ENCODE measurements at places on chromosomes 1 and 21.
A peak's percentile ranks its signal among the peaks of the same experiment; 100 is the strongest.

- peak; percentile 52 for DNase-seq
These were observed 951 bp downstream of the GGPS1 start for GRCh38 chr1:235329139-235329902.

DNA sequence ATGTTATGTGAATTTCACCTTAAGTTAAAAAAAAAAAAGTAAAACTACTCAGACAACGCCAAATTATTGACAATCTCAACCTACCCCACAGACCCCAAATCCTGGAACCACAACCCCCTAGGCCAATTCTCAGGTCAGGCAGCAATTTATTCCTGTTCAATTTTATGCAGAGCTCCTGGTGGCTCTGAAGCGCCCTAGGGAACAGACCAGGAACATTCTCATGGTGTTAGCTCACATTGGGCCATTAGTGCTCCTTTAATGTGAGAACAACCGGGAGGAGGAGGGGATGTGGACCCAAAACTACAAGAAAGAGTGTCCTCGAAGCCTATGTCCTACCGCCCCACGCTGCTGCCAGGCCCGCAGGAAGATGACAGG, 403 bp upstream of the PSEN2 start:
- DNase-seq: peak; percentile 55

- DNase-seq: peak; percentile 17
These were observed 144.2 kb downstream of the LYPLAL1 start for GRCh38 chr1:219317762-219318353.

DNA sequence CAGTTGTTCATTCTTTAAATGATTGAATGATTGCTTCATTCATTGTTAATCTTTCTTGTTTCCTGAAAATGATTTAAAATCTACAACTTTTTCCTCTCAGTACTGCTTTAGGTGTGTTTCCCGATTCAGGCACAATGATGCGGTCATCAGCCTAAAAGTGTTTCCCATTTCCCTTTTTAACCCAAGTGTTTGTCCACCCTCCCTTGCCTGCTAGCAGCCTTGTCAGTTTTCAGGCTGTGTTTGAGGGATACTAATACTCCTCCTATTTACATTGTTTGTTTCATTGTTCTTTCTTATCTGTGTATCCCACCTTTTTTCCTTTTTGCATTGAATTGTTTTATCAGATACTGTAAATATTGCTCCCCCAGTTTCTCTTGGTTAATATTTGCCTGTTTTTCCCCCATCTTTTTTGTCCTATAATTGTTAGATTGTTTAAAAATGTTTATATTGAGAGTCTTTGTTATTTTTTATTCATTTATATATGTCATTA, 131.1 kb downstream of the KIAA0319L start:
- no peak for DNase-seq

DNA sequence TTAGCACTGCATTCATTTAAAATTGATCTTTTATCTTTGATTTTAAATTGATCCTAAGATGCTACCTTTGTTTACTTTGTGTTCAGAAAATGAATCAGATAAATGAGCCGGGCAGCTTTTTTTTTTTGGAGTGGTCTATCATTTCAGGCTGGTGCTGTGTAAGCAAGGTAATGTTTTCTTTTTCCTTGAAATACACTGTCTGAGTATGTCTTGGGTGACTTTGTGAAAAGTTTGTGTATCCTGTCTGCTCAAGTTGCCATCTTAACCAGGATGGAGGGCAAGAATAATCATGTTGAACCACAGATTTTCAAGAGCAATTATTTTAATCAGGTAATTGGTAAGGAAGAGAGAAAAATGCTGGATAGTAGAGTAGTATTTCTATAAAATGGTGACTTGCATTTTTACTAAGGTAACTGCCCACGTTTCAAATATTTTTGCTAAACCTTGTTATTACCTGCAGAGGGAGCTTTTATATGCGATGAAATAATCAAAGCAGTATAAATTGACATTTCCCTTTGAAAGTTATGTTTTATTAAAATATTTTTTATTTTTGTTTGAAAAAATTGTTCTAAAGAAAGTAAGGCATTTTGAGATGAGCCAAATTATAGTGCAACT, 11.1 kb downstream of the ADGRL2 start:
- DNase-seq: peak; percentile 1

DNA sequence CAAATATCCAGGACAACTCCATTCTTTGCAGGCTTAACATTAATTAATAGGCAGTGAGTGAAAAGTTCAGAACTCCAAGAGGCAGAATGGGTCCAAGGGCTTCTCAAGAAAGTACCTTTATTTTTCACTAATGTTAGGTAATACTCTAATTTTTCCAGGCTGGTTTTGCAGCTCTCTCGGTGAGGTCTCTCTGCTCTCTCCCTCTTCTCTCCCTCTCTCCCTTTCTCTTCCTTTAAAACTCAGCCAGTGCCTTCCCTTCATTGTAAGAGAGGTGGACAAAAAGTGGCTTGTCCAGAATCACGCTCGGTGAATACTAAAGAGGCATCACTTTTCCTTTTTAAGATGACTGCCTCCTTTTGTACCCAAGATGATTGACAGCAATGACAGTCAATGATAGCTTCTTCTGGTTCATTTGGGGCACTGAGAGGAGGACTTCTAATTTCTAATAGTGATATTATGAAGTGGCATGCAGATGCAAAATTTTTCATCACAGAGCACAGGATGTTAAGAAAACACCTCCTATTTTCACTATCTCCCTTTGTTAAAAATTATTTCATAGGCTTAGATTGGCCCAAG, 1.3 kb upstream of the CHI3L1 start:
- no peak for DNase-seq

DNA sequence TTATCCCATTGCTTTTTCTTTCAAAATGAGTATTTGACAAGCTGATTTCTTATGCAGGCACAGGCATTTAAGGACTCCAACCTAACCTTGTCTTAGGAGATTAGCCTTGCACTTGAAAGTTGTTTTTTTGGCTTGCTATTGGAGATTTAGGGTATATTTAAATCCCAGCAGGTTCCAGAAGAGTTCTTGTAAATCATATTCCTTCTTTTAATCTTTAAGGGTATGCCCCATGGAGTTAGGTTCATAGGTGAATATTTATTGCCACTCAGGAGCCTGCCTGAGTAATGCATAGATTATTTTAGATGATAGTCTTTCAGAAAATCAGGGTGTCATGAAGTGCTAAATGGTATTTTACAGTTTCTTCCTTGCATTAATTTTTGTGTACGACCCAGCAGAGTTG, 146.5 kb downstream of the PATJ start:
- DNase-seq: no peak

- peak; percentile 75 for DNase-seq
These were observed 21.0 kb downstream of the H3-3A start for GRCh38 chr1:226083302-226084101.

DNA sequence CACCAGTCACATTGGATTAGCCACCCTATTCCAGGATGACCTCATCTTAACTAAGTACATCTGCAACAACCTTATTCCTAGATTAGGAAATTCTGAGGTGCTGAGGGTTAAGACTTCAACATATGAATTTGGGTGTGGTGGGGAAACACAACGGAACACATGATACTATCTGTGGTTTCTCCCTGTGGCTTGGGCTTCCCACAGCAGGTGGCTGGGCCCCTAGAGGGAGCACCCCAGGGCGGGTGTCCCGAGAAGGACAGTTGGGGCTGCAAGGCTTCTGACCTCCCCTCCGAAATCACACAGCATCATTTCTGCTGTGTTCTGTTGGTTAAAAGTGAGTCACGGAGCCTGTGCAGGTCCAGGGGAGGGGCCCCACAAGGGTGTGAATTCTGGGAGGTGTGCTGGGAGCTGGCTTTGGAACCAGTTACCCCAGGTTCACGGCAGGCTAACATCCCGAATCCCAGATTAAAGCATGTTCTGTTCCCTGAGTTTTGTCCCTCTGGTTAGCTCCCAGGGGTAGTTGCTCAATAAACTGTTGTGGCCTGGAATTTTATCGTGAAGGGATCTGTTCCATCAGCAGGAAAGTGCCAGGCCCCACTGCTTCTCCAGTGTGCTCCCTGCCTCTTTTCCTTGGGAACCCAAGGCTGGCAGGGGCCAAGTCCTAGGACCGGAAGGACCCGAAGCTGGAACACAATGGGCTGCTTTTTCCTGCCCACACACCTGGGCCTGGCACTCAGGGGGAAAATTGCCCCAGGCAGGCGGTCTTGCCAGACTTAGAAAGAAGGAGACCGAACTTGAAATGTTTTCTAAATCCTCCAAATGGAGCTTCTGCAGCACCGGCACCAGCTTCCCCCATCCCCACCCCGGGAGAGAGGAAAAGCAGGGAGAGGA, 154.0 kb upstream of the WNT4 start:
- peak; percentile 21 for DNase-seq

DNA sequence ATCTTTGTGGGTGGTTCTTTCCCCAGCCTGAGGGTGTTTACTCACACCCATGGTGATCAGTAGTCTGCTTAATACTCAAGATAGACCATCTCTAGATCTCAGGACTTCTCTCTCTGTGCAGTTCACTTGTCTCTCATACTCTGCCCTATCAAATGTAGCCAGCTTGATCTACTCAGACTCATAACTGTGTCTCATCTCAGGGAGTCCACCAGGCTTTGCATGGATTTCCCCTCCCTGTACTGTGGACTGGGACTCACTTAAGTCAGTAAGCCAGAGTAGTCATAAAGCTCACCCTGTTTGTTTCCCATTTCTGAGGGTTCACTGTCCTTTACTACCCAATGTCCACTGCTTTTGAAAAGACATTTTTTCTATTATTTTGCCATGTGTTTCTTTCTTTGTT, 41.8 kb downstream of the LYPLAL1 start:
- DNase-seq: no peak

DNA sequence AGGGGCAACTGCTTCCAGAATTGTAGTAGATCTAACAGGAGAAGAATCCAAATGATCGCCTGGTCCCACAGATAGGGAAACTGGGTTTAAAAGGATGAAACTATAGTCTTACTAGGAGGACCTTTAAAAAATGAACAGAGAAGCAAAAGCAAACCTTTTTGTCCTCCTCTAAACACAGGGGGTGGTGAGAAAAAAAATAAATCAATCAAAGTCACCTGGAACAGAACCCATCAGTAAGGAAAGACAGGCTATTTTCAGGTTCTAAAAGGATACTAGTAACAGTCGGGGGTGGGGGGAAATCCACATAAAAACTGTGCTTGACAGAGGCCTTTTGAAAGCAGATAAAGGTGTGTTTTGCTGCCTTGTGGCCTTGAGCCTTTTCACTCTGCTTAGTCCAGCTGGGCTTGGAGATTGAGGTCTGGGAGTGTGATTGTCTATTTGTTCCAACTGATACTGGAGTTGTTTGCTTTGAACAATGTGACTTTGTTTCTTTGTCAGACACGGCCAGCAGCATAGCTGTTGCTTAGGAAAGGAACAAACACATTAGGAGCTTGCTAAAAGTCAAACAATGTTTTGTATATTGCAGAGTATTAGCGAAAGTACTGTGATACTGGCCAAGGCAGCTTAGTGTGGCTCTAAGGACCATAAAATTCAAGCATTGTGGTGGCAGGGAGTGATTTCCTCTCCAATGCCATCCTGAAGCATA, 141.1 kb upstream of the IRF2BP2 start:
- no peak for DNase-seq

DNA sequence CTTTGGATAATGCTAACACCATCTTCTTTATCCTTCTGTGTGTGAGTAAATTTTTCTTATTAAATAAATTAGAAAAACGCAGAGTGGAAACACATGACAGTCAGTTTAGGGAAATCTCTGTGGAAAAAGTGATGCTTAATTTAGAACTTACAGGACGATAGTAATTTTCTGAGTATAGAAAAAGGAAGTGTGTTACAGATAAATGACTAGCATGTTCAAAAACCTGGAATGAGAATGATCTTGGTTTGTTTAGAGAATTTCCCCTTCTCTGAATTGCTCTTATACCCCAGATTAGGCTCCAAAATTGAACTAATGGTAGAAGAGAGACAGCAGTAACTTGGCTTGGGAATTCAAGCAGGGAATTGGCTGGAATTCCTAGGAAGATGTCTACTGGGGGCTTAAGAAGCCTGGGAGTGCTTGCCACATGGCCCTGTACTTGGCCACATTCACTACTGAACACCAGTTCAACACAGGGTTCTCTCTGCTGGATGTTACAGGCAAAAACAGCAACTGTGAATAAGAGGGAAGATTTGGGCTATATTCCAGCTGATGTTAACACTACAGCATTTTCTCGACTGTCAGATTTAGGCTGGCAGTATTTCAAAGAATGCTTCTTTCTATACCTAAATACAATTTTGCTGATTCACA, 1004.2 kb downstream of the TTLL7 start:
- DNase-seq: no peak

DNA sequence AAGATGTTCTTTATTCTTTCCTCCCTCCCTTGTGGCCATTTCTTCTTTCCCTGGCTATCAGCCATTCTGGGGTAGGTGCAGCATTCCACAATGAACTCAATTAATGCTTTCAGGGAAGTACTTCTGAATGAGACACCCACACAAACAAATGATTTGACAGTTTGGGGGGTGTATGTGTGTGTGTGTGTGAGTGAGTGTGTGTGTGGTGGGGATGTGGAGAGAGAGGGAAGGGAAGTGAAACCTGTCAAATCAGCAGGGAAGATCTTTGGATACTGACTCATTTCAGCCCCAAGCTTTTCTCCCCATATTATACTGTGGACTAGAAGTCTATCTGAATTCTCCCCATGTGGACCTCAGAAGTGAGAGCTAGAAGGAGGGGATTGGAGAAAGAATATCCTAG, 154.9 kb upstream of the CD34 start:
- DNase-seq: no peak

DNA sequence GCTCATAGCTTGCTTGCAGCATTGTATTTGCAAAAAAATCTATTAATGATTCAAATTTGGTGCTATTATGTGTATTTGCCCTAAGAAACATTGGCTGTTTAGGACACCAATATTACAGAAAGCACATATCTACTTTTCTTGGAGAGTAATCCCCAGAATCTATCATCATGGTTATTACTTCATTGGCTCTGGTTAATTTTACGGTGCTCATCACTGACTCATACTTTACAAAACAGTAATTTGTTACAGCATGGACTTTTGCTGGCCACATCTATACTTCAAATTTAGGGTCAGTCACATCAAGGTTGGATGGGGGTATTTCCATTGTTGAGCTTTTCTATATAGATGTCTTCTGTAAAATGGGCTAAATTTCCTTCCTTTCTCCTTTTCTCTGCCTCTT, 45.7 kb downstream of the SH3GLB1 start:
- DNase-seq: no peak

DNA sequence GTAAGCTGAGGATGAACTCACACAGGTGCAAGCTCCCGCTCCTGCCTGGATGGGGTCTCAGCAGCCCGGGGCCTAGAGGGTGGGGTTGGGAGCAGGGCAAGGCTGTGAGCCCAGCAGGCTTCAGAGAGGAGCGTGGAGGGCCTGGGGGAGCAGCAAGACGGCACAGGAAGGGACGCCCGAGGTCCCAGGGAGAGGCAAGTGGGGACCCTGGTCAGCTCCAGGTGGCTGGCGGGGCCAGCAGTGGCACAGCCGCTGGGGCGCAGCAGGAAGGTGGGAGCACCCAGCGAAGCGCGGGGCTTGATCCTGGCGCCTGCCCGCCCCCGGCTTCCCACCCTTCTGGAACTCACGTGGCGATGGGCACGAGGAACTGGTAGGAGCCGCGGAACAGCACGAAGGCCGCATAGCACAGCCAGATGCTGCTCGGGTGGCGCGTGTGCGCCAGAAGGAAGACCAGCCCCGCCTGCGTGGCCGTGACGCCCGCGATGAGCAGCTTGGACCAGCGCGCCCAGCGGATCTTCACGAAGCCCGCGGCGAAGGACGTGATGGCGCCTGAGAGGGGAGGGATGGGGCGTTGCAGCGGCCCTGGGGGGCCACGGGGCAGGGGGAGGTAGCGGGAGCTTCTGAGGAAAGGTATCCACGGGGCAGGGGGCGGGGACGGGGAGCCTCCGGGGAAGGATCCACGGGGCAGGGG, 11.7 kb downstream of the SLC19A1 start:
- no peak for DNase-seq
